ENCODE measurements at places on chromosomes 12 and 14.

DNA sequence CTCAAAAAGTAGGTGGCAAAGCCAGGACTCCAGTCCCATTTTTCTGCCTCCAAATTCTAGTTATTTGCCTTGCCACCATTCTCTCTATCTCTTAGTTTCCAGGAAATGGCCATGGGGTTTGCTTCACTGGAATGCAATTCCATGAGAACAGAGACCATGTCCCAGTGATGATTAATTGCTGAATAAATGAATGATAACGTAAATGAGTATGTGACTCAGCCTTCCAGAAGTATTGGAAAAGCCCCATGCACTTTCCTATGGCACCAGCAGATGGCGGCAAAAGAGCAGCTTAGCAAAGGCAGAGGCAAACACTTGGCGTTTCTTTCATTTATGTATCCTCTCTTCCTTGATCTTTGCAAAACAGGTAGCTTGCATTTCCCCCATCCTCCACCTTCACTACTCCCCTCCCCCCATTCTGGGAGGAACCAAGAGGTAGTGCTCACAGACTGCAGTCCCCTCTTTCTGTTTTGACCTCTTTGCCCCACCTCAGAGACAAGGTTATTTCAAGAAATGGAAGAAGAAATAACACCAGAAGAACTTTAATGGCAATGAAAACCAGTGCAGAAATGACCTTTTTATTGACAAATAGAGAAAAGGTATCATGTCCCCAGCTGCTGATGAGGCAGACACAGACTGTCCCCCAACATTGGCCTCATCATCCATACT, 21.3 kb downstream of the TBX3 start:
- peak; percentile 34 for DNase-seq

DNA sequence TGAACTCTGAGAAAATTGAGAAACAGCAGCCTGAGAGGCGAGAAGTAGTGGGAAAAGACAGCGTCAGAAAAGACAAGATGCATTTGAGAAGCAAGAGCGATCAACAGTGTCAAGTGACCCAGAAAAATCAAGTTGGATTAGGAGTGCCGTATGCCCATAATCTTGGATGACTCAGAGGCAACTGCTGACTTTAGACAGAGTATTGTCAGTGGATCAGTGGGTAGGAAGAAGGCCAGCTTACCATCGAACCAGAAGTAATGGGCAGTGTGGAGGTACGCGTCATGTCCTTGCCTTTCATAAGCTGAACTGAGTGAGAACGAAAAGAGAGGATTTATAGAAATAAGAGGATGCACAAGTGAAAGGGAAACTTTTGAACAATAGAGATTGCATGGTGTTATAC, 151.0 kb upstream of the NAV3 start:
- no peak for DNase-seq

- DNase-seq, result no peak
Measured at GRCh38 chr14:68733086-68733914, 59.6 kb downstream of the ZFP36L1 start.

- DNase-seq, result no peak
Measured at GRCh38 chr12:14885718-14886221, at the start of gene MGP. Gene MGP (minus strand): TSS chr12:14885854. CDS start chr12:14885791, 63 bp downstream.

- DNase-seq, result no peak
Measured at GRCh38 chr14:85224241-85224640, 305.7 kb upstream of the FLRT2 start.

DNA sequence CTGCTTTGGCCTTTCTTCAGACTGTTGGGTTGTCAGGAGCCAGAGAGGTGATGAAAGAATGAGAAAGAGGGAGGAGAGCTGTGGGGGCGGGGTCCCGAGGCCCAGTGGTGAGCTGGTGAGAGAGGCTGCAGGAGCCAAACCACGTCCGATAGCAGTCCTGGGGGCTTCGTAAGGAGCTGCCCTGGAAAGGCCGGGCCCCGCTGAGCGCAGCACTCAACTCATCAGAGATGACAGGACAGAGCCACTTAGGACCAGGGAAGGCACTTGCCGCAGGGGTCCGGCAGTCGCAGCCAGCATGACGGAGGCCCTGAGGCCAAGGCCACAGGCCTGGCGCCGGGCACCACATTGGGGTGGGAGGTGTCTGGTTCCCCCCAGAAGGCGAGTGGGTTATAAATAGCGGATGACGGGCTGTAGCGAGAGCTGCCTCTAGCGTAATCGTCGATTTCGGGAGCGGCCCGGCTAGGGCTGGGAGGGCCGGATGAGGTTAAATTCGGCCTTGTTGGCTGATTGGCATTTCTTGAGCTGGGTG, 179.0 kb downstream of the TSPAN9 start:
- no peak for DNase-seq

DNA sequence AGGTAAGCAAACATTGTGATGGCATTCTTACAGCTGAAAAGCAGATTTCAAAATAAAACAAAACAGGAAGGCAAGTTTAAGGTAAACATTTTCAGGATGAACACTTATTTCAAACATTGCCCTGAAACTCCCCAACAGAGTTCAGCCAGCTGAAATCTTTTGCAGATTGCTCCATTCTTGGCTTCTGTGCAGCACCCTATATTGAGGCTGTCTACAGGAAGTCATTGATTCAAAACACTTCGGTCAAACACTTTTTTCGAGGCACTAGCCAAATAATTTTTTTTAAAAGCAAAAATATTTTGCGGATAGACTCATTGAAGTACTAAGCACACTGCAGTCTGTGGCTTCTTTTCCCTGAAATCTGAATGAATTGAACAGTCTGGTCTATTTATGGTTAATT, 318.1 kb upstream of the PDE3A start:
- DNase-seq, result no peak

GRCh38 chr14:33689680-33690079, 261.2 kb downstream of the EGLN3 start:
- no peak for DNase-seq

- DNase-seq, result no peak
Measured at GRCh38 chr14:71166180-71166837, 259.1 kb downstream of the PCNX1 start.

DNA sequence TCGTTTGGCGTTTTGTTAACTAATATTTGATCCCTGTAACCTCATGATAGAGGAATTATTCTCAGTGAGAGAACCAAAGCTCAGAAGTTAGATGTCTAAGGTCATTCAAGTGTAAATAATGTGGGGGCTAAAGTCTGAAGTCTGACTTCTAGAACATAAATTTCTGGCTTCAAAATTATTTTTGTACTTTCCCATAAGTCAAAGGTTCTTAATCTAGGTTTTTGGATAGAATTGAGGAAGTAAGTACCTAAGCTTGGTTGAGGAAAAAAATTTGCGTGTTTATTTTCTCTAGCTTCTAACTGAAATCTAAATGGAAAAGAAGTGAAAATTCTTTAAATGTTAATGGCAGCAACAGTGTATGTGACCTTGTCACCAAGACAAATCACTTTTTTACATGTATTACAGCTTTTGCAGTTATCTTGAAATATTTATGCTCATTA, 2.3 kb downstream of the LARP4 start:
- no peak for DNase-seq

- DNase-seq, result no peak
Measured at GRCh38 chr14:35352274-35353233, 52.0 kb downstream of the NFKBIA start.

All from activated CD4-positive, alpha-beta T cell treated with anti-CD3 and anti-CD28 coated beads for 1 hour (primary cell).